ENCODE measurements at places on chromosomes 11 and 22.
A peak's percentile ranks its signal among the peaks of the same experiment; 100 is the strongest.

GRCh38 chr11:123628936-123629683 lies 25.3 kb downstream of the SCN3B start:
- no peak for DNase-seq

DNA sequence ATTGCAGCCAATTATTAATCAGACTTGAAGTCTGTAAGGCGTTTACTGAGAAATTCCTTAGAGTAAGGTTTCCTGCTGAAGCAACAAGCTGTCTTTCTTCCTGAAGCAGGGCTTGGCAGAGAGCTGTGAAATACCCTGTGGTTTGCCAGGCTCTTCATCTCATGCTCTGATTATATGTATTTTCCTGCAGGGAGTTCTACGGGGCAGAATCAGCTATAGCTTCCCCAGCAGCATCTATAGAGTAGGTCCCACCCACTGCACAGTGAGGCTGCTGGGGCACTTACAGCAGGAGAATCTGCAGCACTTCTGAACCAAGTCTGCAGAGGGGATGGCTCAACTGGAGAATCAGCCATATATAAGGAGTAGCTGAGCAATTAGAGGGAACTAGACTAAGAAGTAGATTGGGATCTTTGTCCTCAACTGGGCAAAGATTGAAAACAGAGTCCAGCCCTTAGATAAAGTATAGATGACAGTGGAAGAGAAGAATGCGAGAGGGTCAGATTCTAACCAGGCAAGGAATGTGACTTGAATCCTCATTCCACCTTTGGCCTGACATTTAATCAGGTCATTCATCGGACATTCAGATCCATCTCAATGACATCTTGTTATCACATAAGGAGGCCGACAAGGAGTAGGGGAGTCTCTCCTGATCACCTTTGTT lies 37.6 kb downstream of the CNTF start:
- no peak for DNase-seq

DNA sequence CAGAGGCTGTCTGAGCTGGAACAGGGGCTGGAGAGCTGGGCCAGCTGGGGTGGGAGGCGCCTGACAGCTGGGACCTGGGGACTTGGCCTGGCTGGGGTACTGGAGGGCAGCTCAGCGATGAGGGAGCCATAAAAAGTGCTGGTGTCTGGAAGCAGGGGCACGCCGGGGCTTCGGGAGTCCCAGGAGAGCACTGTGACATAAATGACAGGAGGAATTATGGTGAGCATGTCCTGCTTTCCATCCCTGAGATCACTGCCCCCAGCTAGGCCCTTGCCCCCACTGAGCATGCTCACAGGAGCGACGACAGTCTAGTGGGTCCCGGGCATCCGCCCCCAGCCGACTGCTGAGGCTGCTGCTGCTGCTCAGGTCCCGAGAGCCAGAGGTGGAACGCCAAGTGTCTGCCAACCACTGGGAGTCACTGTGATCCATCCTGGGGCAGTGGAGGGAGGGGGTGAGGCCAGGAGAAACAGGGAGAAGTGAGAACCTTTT lies 6.2 kb downstream of the ROBO4 start:
- no peak for DNase-seq

DNA sequence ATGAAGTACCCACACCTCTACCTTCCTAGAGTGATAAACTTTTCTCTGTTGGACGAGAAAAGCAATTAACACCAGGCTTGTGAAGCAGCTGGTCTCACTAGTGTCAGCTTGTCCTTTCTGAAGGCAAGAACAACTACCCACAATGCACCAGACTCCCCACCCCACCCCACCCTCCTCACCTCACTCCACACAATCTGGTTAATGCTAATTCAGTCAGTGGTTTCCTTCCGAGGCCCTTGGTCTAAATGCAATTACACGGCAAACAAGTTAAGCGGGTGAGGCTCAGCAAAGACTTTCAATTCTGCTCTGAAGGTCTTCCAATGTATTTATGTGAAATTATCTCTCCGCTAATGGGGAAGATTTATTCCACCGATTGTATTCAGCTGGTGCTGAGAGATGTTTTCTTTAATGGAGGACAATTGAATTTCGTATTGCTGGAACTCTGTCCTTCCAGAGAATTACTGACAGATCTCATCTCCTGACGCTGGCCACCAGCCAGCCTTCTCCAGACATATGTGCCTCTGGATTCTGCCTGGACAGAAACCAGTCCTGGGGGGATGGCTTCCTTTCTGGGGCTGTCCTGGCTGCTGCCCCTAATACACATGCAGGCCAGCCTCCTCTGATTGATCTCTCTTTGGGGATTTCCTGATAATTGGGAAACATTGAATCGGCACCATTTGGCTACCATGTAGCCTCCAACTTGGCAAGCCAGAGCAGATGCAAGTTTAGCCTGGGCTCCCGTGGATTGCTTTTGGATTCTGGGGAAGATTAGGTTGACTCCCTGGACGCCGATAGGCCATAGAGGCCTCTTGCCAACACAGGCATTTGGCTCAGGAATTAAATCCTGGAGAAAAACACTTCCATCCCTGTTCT lies 165.8 kb upstream of the NARS2 start:
- no peak for DNase-seq

DNA sequence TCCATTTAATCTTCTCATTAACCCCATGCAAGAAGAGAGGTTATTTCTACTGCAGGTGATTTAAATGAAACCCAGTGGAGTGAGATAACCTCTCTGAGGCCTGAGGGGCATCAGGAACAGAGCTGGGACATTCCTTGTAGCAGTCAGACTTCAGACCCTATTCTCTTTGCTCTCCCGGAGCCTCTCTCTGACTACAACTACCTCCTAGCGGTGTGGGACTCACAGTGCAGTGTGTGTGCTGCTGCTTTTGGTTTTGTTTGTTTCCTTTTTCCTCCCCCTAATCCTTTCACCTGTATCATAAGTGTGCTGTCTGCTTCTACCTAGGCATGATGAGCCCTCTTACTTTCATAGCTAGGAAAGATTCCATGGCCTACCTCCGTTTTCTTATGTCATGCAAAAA lies 769.6 kb downstream of the NTM start:
- DNase-seq: no peak

GRCh38 chr22:21100149-21101032 lies 54.6 kb downstream of the LRRC74B start:
- no peak for DNase-seq

DNA sequence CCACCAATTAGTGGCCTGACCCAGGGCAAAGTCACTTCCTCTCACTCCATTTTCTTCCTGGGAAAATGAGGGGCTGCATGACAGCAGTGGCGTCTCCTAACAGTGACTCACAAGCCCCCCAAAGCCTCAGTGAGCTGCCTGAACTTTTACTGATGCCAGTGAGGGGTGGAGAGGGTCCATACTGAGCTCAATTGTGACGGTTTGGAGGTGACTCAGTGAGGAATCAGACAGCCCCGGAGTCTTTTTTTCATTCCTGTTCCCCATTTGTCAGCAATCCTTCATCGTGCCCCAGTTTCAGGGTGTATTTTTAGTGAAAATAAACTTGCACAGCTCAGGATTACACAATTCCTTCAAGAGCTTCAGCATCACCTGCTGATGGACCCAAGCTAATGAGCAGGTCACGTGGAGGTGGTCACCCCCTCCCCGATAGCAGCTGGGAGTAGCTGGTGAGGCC lies 30.1 kb upstream of the RASD2 start:
- DNase-seq: no peak

DNA sequence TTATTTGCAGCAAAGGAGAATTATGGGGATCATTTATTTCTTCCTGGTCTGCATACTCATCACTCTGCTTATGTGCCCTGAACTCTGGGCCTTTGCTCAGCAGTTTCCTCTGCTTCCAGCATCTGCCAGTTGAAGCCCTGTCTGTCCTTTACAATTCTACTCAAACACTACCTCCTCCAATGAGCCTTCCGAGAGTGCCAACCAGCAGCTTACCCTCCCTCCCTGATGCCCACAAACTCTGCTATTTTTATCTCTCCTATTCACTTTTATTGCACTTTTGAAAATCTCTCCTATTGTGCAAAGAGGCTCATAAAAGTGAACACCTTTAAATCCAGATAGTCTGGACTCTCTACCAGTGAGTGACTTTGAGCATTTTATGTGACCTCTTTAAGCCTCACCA lies 3.6 kb upstream of the ME3 start:
- DNase-seq: no peak

DNA sequence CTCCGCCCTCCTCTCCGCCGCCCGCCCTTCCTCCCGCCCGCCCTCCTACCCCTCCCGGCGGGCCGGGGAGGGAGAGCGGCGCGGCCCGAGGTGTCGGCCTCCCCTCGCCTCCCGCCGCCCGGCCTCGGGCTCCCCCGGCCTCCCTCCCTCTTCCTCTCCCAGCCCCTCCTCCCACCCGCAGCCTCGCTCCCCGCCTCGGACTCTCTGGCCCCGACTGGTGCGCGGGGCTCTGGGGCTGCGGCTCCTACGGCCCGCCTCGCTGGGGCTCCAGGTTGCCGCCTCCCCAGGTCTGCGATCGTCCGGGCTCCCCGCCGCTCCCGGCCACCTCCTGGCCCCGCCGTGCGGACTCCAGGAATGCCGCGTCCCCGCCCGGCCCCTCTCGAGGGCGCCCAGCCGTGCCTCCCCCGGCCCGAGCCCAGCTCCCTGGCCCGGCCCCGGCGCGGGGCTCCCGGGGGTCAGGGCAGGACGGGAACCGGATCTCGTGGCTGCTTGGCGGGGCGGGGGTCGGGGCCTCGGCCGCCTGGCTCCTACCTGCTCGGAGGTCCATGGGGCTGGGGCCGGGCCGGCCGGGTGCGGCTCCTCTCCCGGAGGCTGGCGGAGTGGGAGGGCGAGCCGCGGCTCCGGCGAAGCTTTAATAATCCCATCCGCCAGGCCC lies at the start of gene CLCF1:
Gene CLCF1 (minus strand): TSS at position 606 of the 655 bp plus-strand sequence. CDS start 59 bp downstream, at position 547.
- no peak for DNase-seq

DNA sequence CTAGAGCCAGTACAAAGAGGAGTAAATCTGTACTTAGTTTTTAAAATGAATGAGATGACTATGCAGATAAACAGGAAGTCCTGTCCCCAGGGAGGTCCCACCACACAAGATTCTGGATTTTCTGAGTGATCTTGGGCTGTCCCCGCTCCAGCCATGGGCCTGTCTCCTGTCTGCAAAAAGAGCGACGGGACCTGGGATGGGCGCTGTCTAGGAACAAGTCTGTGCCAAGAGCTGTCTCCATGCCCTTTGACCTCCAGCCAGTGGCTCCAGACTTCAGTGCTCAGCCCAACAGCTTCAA lies 6.0 kb downstream of the CSNK1E start:
- no peak for DNase-seq

- no peak for DNase-seq
Measured at GRCh38 chr11:57793351-57794115, 31.9 kb downstream of the CTNND1 start.

GRCh38 chr11:35061516-35062440 lies 77.2 kb upstream of the CD44 start:
- DNase-seq: no peak

- no peak for DNase-seq
Measured at GRCh38 chr22:45298934-45299505, 10.7 kb upstream of the FAM118A start.

DNA sequence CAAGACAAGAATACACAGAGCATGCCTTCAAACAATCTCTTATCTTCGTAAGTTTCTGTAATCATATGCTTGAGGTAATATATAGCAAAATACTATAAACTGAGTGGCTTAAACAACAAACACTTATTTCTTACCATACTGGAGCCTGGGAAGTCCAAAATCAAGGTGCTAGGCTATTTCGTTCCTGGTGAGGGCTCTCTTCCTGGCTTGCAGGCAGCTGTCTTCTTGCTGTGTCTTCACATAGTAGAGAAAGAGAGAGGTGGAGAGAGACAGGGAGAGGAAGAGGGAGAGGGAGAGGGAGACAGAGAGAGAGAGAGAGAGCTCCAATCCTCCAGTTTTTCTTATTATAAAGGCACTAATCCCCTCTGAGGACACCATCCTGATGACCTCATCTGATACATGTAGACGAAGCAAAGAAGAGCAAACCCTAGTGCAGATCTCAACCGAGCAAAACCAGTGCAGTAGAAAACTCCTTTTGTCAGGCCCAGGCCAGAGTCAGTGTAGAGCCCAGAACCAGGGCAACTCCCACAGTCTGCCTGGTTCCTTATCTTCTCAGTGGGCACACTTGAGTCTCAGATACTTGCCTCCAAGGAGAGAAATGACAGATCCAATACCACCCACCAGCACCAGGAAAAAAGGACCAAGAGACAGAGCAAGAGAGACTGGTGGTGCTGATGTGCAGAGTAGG lies 297.1 kb upstream of the NCAM1 start:
- DNase-seq: no peak

DNA sequence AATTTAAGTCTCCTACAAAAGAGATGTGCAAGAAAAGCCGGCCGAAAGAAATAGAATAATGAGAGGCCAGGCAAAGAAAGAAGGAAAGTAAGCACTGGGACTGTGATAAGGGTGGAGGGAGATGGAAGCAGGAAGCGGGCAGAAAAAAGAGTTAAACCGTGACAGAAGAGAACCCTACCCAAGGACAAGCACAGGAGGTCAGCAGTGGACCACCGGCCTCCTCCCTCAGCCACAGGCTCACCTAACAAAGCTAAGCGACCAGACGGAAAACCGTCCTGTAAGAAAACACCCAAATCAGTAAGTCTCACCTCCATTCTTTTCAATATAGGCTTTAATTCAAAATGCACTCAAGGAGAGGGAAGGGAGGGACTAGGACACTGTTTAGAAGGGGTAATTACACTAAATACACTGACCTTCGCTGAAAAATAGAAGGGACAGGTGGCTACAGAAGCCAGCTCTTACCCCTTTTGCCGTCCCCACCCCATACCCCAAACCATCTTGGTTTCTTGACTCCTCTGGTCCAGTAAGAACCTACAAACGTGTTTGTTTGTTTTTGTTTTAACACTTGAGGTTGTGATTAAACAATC lies 1.9 kb downstream of the FAM181B start:
- no peak for DNase-seq

GRCh38 chr11:19938866-19939265 lies 221.4 kb downstream of the DBX1 start:
- DNase-seq: no peak

GRCh38 chr22:44003405-44004103 lies 20.5 kb upstream of the PARVB start:
- no peak for DNase-seq

GRCh38 chr22:39534591-39535356 lies 2.2 kb upstream of the RPS19BP1 start:
- peak; percentile 61 for DNase-seq

- DNase-seq: no peak
Measured at GRCh38 chr11:75555079-75555811, 6.8 kb upstream of the SERPINH1 start.

GRCh38 chr11:131889146-131889577 lies 518.7 kb downstream of the NTM start:
- DNase-seq: no peak

- no peak for DNase-seq
Measured at GRCh38 chr11:79273781-79274180, 167.0 kb downstream of the TENM4 start.

DNA sequence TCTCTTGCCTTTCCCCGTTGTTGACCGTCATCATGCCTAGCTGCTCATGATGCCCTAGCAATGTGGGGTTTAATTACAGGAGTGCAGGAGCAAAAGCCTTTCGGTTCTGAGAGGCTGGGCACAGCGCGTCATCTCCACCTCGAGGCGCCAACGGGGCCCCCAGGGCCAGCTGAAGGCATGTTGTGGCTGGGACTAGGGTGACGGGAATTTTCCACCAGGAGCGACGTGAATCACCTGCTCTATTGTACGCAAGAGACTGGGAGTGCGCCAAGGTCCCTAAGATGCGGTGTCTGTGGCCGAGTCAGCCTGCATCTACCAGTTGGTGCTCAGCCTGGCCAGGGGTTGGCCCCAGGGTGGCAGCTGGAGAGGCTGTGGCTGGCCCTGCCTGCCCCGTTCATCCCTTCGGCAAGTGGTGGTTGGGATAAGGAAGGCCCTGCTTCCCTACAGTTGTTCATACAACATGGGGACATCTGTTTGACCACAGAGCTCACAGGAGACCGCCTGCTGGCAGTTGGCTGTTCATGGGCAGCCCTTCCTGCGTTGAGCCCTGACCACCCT lies 1175.6 kb downstream of the BRD1 start:
- no peak for DNase-seq

Measured in CD4-positive, alpha-beta T cell treated with Interleukin-4 for 4 hours (primary cell).